Activated CD4-positive, alpha-beta T cell treated with anti-CD3 and anti-CD28 coated beads for 24 hours (primary cell): ENCODE measurements at places on chromosomes 6 and 20.

DNA sequence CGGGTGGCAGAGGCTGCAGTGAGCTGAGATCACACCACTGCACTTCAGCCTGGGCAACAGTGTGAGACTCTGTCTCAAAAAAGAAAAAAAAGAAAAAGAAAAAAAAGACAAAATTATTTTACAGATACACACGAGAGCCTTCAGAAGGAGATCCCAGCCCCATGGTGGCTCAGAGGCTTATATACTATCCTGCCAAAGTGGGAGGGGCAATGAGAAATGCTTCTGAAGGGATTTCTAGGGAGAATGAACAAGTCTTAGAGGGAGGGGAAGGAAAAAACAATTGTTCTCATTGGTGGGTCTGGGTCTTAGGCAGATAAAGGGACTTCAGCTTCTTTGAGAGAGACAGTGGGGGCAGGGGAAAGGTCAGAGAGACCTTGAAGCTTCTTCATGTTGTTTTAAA, 76.8 kb downstream of the BANF2 start:
- DNase-seq = no peak

DNA sequence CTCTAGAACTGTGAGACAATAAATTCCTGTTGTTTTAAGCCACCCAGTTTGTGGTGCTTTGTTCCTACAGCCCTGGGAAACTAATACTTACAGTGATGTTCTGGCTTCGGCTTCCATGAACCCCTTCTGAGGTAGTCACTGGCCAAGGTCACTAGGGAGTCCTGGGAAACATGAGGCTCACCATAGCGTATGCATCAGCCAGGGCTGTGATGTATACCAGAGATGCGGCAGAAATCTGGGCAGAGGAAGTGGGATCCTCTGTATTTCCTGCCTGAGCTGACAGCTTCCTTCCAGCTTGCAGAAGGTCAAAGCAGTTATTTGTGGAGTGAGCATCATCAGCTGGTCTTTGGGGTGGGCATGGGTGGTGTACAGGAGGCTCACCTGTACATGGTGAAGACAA, 27.9 kb downstream of the KAT14 start:
- no peak for DNase-seq

DNA sequence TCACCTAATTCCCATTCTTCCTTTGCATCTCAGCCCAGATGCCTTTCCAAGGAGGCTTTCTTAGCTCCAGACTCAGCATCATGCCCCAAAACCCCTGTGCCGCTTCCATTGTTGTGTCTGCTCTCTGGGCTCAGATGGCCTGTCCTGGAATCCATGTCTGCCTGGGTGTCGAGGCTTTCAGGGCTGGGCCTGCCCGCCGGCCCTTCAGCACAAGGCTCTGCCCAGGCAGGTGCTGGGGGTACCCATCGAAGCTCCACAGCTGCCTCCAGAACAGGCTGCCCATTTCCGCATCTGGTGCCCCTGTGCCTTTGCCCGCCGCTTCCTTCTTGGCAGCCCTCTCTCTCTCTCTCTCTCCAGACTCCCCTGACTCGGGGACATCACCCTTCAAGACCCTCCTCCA, 1.2 kb downstream of the CPXM1 start:
- no peak for DNase-seq

DNA sequence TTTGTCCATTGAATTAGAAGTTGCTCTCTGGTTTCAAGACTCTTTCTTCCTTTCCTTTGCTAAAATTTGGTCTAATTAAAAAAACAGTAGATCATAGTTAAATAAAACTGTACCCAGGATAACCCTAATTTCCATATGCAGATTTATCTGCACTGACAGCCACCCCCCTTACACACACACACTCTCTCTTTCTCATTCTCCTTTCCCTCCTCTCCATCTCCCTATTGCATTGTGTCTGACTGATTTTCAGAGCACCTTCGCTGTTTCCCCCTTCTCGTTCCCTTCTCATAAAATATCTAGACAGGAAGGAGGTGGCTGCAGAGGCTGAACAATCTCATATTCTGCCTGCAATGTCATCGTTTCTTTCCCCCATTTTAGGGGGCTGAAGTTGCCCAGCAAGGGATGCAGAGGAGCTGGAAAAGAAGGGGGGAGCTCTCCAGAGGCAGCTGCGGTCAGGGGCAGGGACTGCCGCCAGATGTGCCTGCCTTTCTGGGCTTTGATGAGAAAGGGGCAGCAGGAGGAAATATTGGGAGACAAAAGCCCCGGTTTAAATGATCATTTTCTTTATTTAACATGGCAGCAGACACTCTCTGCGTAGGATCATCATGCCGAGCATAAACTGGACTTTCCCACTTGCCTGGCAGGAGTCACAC, 22.5 kb upstream of the MMS22L start:
- DNase-seq = no peak

DNA sequence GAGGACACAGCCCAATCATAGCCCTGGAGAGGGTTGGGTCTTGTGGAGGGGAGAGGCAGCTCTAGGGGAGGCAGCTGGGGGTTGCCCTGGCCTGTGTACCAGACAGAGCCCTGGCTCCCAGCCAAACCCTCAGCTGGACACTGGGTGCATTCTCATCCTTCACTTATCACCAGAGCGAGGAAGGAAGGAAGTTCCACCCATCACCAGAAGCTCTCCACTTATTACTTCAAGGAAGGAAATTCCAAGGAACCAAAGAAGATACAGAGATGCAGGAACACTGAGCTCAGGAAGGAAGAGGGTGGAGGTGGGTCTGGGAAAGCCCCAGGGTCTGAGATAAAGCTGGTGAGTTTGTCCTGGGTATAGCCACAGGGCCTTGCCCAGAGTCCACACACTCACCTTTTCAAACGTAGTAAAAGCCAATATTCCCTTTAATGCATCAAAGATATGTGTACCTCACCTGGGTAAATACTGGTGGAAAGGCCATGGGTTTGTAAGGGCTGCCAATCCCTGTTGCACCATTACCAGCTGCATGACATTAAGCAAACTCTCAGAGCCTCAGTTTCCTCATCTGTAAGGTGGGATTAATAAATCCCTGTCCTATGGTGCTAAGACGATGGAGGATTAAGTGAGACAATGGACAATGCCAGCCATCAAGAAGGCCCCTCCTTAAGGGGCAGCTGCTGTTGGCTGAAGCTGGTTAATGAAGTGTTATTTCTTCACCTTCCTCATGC, 109.7 kb upstream of the NAA20 start:
- DNase-seq = no peak
